Renal pelvis (tissue), 12 donors: ENCODE measurements at places on chromosomes 1 and 21. TPM values are rescaled to one million over a fixed set of nuclear protein-coding genes. Genes with fewer than 3 reads are reported as not detected.
A peak's percentile ranks its signal among the peaks of the same experiment; 100 is the strongest.

The KPRP gene
- polyA plus RNA-seq: not detected

DNA sequence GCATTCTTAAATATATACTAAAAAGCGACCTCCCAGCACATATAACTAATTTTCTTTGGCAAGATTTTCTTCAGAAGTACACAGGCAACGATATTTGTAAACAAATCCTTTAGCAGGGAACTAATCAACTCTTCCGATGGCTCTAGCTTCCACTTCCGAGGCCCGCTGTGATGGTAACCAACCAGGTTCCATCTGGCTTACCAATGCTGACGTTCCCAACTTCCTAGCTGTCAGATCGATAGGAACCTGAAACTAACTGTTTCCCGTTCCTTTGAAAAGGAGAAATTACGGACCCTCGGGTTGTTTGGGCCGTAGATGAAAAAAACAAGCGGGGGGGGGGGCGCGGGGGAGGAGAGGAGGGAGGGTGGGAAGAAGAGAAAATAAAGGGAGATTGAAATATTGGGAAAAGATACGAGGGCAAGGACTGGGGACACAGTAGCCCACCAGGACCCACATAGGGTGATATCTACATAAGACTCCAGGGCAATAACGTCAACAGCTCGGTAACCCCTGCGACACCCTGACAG, 513 bp downstream of the GTF2B start:
- DNase-seq: peak; percentile 21

The FMO3 gene
- polyA plus RNA-seq: 0.18 TPM

- DNase-seq: no peak
Measured at GRCh38 chr1:206828765-206829164, 36.7 kb upstream of the IL20 start.

DNA sequence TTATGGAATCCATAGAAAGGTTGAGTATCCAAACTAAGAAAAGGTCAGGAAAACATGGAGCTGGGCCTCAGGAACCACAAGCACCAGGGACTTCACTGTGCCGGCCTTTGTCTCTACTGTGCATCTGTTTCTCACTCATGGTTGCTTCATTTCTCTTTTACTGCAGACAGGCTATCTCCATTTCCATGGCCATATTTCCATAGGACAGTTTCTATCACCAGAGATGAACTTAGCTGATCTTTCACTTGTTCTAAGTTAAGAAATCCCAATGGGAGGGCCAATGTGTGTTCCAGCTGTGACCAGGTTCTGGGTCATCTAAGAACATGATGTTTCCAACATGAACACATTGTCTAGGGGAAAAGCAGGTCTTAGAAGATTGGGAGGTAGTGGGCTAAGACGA, 43.7 kb upstream of the PPP2R5A start:
- no peak for DNase-seq

DNA sequence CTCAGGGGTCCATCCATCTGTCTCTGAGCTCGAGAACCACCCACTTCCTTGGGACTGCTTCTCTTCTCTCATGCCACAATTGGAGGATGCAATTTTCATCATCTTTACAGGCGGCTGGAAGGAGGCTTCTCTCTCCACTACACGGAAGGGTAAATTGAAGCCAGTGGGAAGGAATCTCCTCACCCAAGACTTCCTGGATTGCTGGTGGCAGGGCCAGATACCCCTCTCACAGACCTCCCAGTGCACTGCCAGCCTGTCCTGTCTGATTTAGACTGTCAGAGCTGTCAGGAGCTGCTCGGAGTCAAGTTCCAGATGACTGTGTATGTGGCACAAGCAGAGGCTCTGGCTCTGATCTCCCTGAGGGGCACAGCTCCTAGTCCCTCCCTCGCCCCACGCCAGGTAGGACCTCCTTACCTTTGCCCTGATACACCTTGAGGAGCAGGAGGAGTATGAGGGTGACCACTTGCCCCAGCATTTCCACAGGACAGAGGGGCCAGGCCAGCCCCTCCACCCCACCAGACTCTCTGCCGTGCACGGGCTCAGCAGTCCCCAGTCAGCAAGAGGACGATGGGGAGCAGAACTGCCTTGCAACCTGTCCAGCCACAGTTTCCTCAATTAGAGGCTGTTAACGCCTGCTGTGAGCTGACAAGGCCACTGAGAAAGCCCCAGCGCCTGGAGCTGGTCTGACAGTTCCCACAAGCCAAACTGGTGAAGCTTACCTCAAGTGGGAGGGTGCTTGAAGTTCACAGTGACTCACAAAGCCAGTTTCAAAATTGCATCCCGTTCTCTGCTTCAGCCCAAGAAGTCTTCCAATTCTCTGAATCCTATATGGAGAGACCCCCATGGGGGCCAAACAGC, at the start of gene CD244:
CD244 (minus strand) TSS at position 685 of the 858 bp plus-strand sequence; CDS start at position 475, 210 bp downstream.
- DNase-seq: no peak

- DNase-seq: no peak
Measured at GRCh38 chr1:238112952-238113621, 222.4 kb upstream of the ZP4 start.

- no peak for DNase-seq
Measured at GRCh38 chr1:32623775-32624174, 26.6 kb downstream of the ZBTB8OS start.

The CHIT1 gene
- polyA plus RNA-seq: 0.17 TPM

- DNase-seq: no peak
Measured at GRCh38 chr1:154407198-154408091, 2.3 kb downstream of the IL6R start.

The DTL gene
- 23.8 TPM for polyA plus RNA-seq

- DNase-seq: no peak
Measured at GRCh38 chr1:65027666-65028358, 61.5 kb upstream of the JAK1 start.

DNA sequence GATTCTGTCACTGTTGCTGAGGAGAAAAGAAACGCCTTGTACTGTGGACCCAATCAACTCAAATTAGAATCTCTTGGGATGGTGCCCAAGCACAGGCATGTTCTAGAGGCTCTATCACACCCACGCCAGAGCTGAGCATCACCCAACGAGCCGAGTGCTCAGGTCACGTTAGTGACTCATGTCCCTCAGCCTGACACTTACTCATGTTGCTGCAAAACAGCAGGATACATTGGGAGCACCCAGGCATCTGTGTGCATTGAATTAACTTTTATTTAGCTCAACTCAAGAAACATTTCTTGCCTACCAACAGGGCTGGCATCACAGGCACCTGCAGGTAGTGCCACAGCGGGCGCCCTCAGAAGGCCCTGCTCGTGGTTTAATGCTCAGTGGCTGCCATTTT, 149.8 kb downstream of the ETS2 start:
- DNase-seq: no peak

The PRELP gene
- polyA plus RNA-seq: 3.9 TPM

DNA sequence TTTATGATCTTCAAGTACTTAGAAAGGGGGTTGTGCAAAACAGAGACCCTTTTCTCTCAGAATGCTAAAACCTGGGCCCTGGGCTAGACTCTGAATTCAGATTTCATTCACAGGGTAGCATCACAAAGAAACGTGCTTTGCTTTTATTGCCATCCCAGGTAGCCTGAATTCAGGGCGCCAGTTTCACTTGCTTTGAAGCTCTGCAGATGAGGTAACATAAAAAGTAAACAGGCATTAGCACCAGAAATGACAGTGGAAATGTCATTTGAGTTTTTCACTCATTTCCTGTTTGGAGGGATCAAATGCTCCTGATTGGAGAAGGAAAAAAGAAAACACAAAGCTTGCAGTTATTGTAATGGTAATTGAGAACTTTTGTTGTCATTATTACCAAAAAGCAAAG, 2.6 kb downstream of the SYPL2 start:
- no peak for DNase-seq

GRCh38 chr1:40699787-40700186, 8.3 kb downstream of the NFYC start:
- DNase-seq: no peak

- DNase-seq: no peak
Measured at GRCh38 chr1:1318131-1318652, 6.3 kb downstream of the INTS11 start.

- DNase-seq: no peak
Measured at GRCh38 chr1:22197644-22198043, 54.7 kb upstream of the WNT4 start.

The AMY1A gene
- polyA plus RNA-seq: 0.38 TPM

DNA sequence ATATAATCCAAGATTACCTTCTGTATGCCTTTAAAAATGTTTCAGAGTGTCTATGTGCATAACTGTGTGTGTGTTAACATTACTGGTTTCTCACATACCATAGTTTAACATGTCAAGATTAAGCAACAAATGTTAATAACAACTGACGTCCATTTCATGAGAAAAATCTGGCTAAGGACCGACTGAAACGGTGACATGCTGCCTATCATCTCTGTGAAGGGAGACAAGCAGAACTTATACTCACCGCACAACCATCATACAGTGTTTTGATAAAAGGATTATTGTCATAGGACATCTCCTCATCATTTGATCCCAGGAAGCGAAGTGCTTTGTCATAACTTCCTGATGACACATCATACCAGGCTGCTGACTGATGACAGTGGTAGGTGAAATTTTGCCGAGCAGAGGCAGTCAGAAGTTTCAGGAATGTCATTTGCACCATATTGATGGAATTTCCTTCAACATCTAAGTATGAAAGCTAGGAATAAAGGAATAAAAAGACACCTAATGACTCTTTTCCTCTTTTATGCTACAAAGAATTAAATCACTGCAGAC, 228.8 kb downstream of the COL11A1 start:
- no peak for DNase-seq

GRCh38 chr1:41420860-41421259, 59.6 kb downstream of the FOXO6 start:
- DNase-seq: no peak

DNA sequence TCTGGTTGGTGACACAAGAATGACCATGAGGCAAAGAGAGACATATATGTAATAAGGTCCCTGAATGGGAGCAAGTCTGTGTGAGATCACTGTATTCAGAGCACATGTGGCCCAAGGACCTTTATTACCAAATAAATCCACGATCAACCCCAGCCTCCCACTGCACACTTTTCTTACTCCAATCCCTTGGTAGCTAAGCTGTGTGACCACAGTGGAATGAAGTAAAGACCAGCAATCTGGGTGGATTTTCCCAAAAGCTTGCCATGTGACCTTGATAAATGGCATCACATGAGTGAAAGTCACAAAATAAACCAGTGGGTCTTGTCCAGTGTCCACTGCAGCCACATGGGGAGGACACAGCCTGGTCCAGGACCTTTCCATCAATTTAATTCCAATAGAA, 36.7 kb upstream of the TLR5 start:
- DNase-seq: no peak

The COL8A2 gene
- 1.9 TPM for polyA plus RNA-seq

The UBE2U gene
- 0.52 TPM for polyA plus RNA-seq

GRCh38 chr1:206114692-206115640, 2.2 kb downstream of the AVPR1B start:
- DNase-seq: no peak

DNA sequence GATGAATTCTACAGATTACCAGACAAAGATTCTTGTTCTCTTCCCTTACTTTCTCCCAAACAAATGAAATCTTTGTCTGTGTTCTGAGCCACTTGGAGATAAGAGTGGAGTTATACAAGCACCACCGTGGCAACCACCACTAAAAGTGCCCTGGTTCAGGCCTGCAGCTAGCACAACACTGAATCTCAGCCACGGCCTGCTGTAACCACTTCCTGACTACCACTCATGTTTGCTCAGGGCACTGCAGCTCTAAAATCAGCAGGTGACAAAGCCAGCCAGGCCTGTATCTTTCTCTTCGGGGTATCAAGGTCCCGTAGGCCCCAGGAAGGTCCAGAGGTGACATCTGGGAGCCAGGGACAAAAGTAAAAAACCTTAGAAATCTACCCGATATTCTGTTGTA, 3.2 kb upstream of the OR2T6 start:
- no peak for DNase-seq

The GFI1 gene
- 0.55 TPM for polyA plus RNA-seq

DNA sequence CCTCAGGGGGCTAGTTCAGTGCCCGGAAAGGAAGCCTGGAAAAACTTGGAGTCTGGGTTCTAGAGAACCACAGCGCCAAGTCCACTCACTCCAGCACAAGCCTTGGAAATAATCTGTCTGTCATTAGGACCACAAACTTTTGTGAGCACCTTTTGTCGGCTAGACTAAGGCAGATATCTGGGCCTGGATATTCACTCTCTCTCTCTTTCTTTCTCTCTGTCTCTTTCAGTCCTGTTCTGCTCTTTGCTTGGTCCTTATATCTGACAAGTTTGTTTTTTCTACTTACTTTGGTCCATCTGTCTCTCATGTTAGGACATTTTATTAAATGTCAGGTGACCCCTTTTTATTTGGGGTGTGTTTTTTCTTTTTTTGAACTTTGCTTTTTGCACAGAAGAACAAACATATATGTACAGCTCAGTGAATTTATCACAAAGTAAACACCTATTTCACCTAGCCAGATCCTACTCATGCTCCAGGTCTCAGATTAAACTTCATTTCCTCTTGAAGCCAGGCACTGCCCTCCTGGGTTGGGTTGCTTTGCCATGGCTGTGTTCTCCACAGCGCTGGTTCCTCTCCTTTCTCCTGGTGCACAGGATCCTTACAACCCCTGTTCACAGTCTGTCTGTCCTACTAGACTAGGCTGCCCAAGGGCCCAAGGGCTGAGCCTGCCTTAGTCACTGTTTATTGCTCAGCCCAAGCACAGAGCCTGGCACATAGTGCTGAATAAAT, 40.8 kb downstream of the TCEANC2 start:
- no peak for DNase-seq

DNA sequence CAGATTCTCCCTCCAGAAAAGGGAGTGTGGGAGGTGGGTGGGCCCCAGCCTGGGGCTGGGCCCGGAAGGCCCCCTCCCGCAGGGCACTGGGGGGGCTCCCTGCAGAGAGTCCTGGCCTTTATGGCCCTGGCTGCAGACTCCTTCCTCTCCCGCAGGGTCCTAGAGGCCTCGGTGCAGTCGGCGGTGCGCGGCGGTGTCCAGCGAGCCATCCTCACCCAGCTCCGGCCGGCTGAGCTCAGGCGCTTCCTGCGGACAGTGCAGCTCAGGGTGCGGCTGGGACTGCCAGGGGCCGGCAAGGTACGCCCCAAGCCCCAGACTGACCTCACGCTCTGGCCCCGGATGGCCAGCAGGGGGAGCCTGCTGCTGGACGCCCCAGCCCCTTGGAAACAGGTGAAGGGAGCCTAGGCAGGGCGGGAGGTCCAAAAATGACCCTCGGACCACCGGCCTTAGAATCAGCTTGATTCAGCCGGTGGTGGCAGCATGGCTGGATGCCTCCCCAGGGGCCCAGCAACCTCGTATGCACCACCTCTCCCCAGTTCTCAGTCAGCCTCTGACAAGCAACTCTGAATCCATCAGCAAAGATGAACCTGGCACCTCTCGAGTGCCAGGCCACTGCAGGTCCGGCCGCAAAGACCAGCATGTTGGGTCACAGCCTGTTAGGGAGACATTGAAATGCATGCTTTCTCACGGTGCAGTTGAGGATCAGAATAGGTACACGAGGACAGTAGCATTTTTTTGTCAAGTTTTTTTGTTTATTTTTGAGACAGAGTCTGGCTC, 20.6 kb downstream of the MTHFR start:
- no peak for DNase-seq

DNA sequence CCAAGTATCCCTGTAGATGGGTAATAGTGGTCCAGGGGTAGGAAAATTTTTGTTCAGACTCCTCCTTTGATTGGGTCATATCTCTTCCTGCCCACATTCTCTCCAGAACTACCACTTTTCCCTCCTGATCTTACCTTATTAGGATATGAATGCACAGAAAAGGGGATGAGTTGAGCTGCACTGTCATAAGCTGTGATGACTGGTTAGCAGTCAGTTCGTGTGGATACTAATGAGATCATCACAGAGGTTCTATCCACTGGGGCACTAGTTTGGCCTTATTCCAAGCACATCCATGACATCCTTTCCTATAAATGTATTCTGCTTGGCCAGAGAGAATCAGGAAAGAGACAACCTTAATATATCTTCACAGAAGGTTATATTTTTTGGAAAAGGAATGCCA, 22.1 kb upstream of the TBX15 start:
- no peak for DNase-seq
